ENCODE measurements at places on chromosomes 5 and 9. TPM values are rescaled to one million over a fixed set of nuclear protein-coding genes. Genes with fewer than 3 reads are reported as not detected.

DNA sequence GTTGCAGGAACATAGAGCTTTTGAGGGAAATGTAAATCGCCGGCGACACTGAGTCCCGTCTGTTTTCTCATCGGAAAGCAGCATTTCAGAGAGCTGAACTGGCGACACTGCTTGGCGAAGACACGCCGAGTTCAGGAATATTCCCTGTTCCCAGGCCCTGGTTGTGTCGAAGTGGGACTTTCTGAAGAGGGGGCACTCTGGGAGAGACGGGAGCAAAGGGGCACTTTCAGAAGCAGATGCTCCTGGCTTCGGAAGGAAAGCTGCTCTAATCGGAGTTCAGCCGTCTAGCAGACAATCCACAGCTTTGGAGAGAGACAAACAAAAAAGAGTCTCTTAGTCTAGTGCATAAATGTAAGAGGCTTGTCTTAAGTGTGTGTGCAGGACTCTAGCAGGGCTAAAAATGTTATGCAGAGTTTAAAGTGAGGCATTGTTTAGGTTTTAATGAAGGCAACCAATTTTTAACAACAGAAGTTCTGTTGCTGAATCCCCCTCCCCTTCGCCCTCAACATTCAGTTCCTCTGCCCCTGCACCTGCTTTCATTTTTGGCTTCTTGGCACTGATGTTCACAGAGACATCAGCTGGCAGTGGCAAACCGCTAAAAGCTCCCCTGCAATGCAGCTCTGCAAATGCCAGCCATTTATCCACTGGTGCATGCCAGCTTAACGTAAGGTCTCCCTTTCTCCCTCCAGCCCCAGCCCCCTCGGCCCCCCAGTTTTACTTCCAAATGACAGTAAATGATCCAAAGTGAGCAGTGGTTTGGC is 289.5 kb upstream of the MPDZ start:
- ATAC-seq, result no peak

DNA sequence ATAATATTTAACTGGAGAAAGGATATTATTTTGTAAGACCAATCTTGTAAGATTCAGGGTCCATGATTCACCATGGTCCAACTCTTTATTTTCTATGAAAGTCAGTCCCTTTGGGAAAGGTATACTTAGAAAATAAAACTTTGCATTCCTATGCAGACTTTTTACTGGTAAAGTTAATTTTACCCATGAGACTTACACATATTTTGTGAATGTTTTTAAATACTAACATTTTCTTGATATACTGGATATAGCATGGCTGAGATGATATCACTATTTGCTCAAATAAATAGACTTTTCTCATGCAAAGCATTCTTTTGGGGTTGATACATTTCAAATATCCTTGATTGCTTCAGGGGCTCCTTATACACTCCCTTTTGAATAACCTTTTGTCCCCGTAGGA is 512.1 kb downstream of the MAN2A1 start:
- ATAC-seq, result no peak

SH3RF2 gene
- 1.0 TPM for total RNA-seq

- ATAC-seq, result no peak
Observed at GRCh38 chr9:124480621-124480981, 26.6 kb downstream of the NR5A1 start.

GRCh38 chr9:113513536-113513935 is 50.0 kb downstream of the RGS3 start:
- ATAC-seq, result no peak

DNA sequence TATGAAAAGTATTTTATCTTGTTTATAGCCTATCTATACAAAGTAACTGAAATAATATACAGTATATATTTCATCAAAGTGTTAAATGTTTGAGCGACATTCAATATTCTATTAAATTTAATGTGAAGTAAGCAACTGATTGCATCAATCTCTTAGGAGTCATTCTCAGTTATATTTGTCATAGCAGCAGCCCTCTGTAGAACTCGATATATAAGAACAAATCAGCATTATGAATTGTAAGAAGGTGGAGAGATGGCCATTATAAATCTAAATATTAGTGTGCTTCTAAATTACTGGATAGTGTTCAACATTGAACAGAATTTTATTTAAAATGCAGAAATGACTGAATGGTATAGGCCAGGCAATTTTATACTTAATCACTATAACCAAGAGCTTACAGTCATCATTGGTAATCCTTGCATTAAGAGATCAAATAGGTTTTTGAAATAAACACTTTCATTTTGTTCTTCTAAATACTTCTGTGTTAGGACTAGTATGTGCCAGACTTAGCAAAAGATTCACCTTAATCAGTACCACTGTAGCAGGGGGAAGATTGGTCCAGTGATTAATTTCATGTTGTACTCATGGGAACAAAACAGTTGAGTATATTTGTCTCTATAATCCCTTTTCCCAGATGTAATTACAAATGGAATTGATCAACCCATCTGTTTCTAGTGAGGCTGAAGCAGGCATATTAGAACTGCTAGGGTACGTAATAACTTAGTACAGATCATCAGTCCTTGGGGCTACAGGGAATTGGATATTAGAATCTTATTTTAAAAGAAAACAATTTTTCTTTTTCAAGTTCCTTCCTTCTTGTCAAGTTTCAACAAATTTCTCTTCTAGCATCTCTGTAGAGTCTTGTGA is 108.3 kb upstream of the TYRP1 start:
- ATAC-seq, result no peak

OR1Q1 gene
- not detected for total RNA-seq

ROR2 gene
- total RNA-seq, result 61.0 TPM

ENHO gene
- total RNA-seq, result 0.31 TPM

DNA sequence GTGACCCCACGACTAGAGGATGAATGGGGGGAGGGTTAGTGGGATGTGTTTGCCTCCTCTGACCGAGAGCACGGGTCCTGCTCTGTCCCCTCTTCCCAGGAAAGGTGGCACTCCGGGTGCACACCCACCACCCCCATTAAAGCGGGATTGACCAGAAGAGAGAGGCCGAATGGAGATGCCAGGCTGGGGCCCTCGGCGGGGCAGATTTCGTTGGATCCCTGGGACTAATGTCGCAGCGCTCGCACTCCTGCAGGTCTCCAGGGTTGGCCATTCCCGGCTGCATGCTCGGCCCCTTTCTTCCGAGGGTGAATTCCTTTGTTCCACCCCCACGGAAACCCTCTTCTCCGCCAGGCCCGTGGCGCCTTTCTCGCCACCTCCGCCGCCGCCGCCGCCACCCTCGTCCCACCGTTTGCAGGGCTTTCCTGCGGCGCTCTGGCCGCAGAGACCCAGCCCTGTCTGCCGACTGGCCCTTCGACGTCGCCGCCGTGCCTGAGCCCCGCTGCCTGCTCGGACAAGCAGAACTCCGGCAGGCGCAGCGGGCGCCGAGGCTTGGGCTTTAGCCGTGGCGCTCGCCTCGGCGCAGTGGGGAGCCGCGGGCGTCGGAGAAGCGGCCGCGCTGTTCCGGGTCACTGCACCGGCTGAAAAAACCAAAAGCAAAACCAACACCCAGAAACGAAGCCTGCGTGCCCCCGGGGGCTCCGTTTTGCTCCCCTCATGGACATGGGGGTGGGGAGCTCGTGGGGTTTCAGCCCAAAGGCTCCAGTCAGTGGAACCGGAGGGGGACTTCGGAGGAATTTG is 11.8 kb downstream of the LMX1B start:
- no peak for ATAC-seq

GRXCR2 gene
- total RNA-seq, result not detected

DNA sequence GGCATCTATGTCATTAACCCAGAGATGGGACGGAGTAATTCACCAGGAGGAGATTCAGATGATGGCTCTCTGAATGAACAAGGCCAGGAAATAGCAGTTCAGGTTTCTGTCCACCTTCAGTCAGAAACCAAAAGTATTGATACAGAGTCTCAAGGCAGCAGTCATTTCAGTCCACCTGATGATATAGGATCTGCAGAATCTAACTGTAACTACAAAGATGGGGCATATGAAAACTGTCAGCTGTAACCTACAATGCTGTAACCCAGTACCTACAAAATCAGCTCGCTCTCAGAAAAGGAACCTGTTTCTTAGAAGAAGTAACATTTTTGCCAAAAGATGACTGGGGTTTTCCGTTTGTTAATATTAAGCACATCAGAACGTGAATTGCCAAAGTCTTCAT is 14.7 kb downstream of the MFAP3 start:
- no peak for ATAC-seq

- no peak for ATAC-seq
Observed at GRCh38 chr9:136554870-136555269, 9.0 kb upstream of the NOTCH1 start.

IL3 gene
- total RNA-seq, result not detected

- no peak for ATAC-seq
Observed at GRCh38 chr5:147375151-147375550, 134.7 kb downstream of the DPYSL3 start.

- ATAC-seq, result no peak
Observed at GRCh38 chr5:6307304-6307703, 71.0 kb downstream of the MED10 start.

IFNA13 gene
- total RNA-seq, result not detected

- ATAC-seq, result no peak
Observed at GRCh38 chr5:19001539-19001938, 986.5 kb downstream of the CDH18 start.

DNA sequence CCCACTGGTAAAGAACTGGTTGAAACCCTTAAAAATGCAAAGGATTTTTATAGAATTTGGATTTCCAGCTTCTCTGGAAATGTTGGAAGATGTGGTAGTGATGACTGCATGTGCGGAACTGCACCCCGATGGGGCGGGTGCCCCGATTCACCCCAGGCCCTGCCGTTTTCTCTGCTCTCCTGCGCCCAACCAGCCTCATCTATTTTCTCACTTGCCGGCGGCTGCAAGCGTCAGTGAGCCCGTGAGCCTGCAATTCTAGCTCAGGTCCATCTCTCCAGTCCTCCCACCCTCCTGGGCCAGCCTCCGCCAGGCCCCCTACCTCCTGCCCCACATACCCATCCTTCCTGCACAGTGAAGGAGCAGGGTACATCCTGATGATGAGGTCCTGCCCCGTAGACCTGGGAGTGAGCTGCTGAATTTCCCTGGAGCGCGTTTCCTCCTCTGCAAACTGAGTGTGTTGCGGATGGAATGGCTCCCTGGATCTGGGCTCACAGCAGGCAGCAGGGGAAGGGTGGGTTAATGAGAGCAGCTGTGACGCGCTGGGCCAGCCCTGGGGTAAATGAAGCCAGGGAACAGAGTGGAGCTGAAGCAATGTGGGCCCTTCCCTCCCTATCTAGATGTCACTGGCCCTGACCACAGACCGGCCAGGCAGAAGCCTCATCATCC is 45.9 kb upstream of the PHYKPL start:
- no peak for ATAC-seq

ACTBL2 gene
- total RNA-seq, result 0.15 TPM

PCDHGC5 gene
- total RNA-seq, result 1.5 TPM

DNA sequence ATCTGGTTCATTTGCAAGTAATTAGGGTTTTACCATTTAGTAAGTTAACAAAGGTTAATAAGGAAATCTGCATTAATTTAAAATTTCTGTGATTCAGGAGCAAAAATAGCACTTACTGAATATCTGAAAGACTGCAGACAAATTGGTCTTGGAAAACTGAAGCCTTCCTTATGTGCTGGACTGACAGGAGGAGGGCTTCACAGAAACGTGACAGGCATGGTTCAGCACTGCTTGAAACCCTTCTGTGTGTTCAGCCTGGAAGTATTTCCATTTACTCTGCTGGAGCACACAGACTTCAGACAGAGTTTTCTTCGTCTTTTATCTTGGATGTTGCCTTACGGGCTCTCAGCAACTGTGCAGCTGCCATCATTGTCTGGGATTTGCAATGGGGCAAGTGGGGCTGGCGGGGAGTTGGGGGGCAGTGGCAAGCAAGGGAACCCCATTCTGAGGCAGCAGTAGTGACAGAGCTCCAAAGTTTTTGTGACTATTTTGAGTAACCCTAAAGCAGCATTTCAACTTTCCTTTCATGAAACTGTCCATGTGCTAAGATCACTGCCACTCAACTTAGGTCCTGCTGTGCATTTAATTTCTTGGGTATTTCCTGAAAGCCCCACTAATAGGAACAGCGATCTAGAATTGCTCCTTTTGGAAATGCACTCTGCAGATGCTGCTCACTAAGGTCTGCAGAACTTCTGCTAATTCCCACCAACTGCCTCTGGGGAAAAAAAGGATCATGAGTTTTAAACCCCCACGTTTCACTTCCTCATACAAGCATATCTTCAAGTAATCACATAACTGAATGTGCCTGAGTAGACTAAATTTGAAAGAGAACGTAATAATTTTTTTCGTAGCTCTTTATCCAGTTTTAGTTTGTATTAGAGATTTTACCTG is 56.6 kb downstream of the KCNN2 start:
- no peak for ATAC-seq

CSF2 gene
- 1.1 TPM for total RNA-seq

DNA sequence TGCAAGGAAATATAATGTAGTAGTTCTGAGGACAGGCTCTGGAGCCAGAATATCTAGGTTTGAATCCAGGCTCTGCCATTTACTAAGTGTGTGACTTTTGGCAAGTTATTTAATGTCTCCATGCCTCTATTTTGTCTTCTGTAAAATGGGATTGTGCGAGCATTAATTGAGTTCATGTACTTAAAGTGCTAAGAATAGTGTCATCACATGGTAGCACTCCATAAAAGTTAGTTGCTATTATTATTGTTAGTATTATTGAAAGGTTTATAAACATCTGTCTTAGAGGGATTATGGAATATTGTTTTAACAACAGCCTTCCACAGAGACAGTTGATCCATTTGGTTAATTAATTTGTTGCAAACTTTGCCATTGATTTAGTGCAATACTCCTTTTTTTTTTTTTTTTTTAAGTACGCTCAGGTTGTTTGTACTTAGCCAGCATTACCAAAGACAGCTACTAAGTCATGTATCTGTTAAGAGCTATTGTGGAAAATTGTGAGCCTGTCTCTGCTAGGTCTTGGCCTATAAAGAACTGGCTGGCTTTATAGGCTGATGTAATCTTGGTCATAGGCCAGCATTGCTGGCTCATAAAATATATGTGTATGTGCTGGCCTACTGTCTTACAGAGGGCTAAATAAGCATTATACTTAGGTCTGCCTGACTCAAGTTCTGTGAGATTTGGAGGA is 174.7 kb downstream of the WDR70 start:
- ATAC-seq, result no peak

GRCh38 chr9:107049803-107050184 is 186.8 kb downstream of the ZNF462 start:
- no peak for ATAC-seq

PLPPR1 gene
- total RNA-seq, result 0.42 TPM

DNA sequence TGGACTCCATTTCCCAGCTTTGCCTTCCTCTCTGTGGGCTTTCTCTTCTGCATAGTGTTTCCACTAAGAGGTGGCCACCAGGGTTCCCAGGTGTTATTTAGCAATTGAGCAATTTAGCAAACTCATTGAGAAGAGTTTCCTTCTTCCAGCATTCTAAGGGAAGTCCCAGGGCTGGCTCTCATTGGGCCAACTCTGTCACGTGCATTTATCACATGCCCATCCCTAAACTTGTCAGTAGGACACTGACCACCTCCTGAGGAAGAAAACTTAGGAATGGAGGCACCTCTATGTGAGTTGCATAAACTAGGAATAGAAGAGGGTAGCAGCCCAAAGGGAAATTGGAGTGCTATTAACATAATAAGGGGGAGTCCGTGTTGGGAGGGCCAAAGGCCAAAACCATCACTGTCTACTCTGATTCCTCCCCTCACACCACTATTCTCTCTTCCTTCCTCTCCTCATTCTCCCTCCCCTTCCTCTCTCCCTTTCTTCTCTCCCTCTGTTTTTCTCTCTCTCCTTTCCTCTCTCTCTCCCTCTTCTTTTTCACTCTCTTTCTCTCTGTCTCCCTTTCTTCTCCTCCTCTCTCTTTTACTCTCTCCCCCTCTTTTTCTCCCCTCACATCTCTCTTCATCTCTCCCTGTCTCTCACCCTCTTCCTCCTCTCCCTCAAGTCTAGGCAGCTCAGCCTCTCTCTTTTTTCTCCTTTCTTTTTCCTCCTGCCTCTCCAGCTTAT is 213.4 kb downstream of the PALM2AKAP2 start:
- no peak for ATAC-seq

SLC6A3 gene
- not detected for total RNA-seq

SLU7 gene
- total RNA-seq, result 133 TPM
